SK-N-SH (cell line): ENCODE measurements at places on chromosomes 16 and 17.

- H3K36me3 ChIP-seq: no peaks in the 10 kb centered on the region
- DNase-seq: no peak
- H3K4me3 ChIP-seq: no peak overlapping the region
- no peak overlapping the region for H3K27ac ChIP-seq
- no peaks in the 10 kb centered on the region for H3K27me3 ChIP-seq
Observed at GRCh38 chr16:66485376-66485775, 58.3 kb downstream of the BEAN1 start.

GRCh38 chr16:66256919-66257318 is 109.6 kb upstream of the CDH5 start:
- H3K4me3 ChIP-seq: no peak overlapping the region
- no peaks in the 10 kb centered on the region for H3K36me3 ChIP-seq
- H3K27me3 ChIP-seq: no peaks in the 10 kb centered on the region
- H3K4me1 ChIP-seq: no peaks in the 10 kb centered on the region

DNA sequence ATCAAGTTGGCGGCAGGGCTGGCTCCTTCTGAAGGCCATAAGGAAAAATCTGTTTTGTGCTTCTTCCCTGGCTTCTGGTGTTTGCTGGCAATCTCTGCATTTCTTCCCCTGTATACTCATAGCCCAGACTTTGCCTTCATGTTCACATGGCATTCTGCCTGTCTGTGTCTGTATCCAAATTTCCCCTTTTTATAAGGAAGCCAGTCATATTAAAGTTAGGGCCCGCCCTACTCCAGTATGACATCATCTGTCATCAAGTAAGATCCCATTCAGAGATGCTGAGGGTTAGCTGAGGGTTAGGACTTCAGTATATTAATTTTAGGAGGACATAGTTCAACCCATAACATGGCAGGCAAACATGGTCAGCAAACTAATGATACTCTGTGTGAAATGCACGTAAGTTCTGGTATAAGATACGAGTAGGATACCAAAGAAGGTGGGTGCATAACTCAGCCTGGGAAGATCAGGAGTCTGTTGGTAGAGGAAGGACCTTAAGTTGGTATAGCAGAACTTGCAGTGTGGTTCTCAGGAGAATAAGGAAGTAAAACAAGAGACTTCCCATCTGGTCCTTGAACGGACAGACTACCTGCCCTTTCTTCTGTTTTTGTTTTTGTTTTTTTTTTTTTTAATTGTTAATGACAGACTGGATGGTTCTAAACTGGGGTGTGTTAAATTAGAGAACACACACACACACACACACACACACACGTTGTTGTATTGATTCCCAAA is 13.9 kb downstream of the MAP2K6 start:
- H3K4me3 ChIP-seq: no peak overlapping the region
- H3K27ac ChIP-seq: no peak overlapping the region
- no peak for DNase-seq
- H3K27me3 ChIP-seq: no peaks in the 10 kb centered on the region
- peaks cover 13% of the 10 kb centered on the region; the same call in 1 of the 2 replicates for H3K4me1 ChIP-seq

DNA sequence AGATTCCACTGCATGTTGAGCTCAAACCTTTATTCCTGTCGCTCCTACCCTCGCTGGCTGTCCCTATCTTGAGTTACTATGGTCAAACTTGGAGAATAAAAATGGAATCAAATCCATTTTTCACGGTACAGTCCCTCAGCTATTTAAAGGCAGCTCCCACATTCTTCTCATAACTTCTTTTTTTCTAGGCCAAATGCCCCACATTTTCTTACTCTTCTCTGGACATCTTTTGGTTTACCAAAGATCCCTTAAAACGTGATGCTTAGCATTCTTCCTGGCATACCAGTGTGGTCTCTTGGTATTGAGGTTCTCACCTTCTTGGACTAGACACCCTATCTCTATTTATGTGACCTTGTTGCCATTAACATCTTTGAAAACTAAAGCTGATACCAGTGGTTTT is 48.3 kb upstream of the MAF start:
- DNase-seq: no peak
- H3K36me3 ChIP-seq: no peaks in the 10 kb centered on the region
- no peaks in the 10 kb centered on the region for H3K4me1 ChIP-seq
- H3K27ac ChIP-seq: no peak overlapping the region

DNA sequence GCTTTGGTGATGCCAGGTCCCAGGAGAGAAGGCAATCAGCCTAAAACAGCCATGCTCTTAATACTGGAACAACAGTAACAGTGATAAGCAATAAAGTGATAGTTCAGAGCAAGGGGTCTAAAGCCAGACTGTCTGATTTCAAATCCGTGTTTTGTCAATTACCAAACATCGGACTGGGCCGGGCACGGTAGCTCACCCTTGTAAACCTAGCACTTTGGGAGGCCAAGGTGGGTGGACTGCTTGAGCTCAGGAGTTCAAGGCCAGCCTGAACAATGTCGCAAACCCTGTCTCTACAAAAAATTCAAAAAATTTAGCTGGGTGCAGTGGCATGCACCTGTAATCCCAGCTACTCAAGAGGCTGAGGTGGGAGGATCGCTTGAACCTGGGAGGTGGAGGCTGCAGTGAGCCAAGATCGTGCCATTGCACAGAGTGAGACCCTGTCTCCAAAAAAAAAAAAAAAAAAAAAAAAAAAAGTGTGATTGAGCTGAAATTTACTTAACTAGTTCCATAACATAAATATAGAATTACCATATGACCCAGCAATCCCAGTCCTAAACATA is 5.1 kb downstream of the COPRS start:
- no peak overlapping the region for H3K4me3 ChIP-seq
- H3K36me3 ChIP-seq: peaks cover 18% of the 10 kb centered on the region
- no peak overlapping the region for H3K27ac ChIP-seq
- no peaks in the 10 kb centered on the region for H3K4me1 ChIP-seq
- H3K27me3 ChIP-seq: no peaks in the 10 kb centered on the region

DNA sequence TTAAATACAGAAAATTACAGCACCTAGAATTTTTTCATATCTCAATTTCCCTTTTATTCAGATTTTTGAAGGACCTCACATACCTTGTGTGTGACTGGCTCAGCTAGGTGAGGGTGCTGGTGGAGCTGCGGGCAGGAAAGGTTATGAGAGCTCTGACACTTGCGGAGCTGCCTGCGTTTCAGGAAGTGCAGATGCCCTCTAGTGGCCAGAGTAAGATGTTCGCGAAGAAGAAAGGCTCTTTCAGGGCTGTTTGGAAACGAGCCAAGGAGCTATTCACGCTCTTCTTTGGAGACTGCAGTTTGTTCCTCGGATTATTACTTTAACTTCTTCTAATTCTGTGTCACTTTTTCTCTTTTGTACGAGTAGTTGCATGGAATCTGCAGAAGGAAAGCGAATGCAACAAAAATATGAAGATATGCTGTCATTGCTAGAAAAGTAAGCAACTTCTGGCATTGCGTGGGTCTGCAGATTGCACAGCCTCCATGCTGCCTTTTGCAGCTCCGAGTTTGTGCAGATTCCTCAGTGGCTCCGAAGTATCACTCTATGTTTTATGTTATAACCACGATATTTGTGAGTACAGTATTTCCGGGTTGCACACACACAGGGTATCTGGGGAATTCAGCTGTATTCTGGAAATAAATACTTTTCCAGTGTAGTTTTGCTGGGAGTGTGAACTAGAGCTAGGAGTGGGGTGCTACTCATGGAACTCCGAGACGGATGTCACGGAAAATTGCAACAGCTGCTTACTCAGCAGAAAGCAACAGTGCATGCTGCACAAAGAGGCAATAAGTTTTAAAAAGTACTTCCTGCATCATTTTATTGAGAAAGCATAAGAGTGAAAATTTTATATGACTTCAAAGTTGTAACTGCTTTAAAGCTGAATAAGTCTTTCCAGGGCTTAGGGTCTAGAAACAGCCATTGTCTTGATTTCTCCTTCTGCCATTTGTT is 46.3 kb downstream of the DNAH9 start:
- no peaks in the 10 kb centered on the region for H3K36me3 ChIP-seq
- no peak overlapping the region for H3K27ac ChIP-seq
- H3K4me1 ChIP-seq: no peaks in the 10 kb centered on the region

GRCh38 chr17:49741009-49741691 is 22.8 kb downstream of the FAM117A start:
- peaks cover 5% of the 10 kb centered on the region; the same call in 1 of the 2 replicates for H3K4me1 ChIP-seq
- H3K27me3 ChIP-seq: no peaks in the 10 kb centered on the region
- no peaks in the 10 kb centered on the region for H3K36me3 ChIP-seq
- no peak overlapping the region for H3K4me3 ChIP-seq

DNA sequence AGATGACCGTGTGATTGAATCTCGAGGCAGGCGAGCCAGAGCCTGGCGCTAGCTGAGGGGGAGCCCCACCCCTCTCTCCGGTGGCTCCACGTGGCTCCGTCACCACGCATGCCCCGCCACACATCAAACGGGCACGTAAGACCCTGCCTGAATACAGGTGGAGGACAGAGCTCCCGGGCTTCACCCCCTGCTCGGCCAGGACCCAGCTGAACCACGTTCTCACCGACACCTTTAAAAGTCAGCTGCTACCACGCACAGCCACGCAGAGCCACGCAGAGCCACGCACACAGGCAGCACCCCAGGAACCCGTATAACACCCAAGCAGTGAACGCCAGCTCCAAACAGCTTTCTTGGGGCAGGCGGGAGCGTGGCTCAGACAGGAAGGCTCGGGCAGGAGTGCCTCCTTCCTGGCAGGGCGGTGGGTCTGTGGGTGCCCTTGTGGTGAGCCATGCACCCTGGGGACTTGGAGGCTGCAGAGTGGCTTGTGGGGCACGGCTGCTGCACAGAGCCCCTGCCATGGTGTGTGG is 4.4 kb downstream of the TMEM204 start:
- H3K4me1 ChIP-seq: no peaks in the 10 kb centered on the region; the same call in 1 of the 2 replicates
- no peaks in the 10 kb centered on the region for H3K27me3 ChIP-seq
- no peak overlapping the region for H3K4me3 ChIP-seq
- H3K36me3 ChIP-seq: no peaks in the 10 kb centered on the region

- no peaks in the 10 kb centered on the region for H3K27me3 ChIP-seq
- DNase-seq: no peak
- no peak overlapping the region for H3K4me3 ChIP-seq
- peaks cover 13% of the 10 kb centered on the region; the same call in 1 of the 2 replicates for H3K4me1 ChIP-seq
- no peak overlapping the region for H3K27ac ChIP-seq
Observed at GRCh38 chr17:1707107-1707506, 3.1 kb downstream of the TLCD2 start.

DNA sequence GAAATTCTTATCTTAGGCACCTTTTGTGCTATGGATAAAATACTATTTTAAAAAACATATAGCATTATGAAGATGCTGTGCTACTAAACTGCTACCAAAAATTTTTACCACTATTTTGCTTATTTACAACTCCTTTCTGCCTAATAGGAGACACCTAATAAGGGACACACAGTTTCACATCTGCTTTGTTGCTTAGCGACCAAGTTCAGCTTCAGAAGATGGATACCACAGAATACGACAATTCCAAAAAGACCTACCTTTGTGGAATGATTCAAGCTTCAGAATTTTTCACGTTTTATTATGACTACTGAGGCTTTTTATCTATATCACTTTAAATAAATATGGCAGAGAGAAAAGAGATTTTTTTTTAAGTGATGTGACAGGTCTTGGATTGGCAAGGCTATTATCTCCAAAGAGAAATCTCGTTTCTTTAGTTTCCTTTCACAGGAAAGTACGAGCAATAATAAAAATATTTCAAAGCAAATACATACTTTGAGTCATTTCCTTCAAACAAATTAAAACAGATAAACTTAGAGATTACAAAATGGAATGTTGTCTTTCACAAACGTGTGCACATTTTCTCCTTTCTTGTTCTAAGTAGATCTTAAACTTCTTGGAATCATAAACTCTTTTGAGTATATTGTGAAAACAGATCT is 35.4 kb downstream of the SPAG9 start:
- peak overlapping the region; percentile 93 for H3K27ac ChIP-seq
- peaks cover 2% of the 10 kb centered on the region for H3K36me3 ChIP-seq
- DNase-seq: no peak
- peak overlapping the region; percentile 17; the same call in 1 of the 2 replicates for H3K4me3 ChIP-seq
- H3K4me1 ChIP-seq: peaks cover 11% of the 10 kb centered on the region; the same call in 1 of the 2 replicates
- no peaks in the 10 kb centered on the region for H3K27me3 ChIP-seq
